ENCODE measurements at places on chromosomes 11 and 22.

GRCh38 chr11:104907521-104908185, 9.4 kb upstream of the CASP12 start:
- no peak for DNase-seq

DNA sequence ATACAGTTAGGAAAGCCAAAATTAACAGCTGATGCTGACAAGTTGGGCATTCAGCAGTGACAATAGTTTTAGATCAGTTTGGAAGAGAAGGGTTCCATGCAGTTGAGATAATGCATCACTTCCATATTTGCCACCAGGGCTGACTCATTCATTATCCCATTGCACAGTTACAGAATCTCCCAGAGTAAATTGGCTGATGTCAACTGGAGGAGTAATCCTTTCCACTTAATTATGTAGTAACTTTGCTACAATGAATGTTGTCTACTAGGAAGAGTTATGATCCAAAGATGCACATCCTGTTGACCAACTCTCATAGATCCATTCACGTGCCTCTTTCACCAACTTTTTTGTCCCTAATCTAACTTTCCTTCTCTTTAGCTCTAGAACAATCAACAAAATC, 123.3 kb upstream of the LUZP2 start:
- DNase-seq, result no peak

GRCh38 chr22:42078469-42079318, 806 bp upstream of the SMDT1 start:
- no peak for DNase-seq

- no peak for DNase-seq
Observed at GRCh38 chr11:134366254-134366653, 34.5 kb downstream of the GLB1L2 start.

DNA sequence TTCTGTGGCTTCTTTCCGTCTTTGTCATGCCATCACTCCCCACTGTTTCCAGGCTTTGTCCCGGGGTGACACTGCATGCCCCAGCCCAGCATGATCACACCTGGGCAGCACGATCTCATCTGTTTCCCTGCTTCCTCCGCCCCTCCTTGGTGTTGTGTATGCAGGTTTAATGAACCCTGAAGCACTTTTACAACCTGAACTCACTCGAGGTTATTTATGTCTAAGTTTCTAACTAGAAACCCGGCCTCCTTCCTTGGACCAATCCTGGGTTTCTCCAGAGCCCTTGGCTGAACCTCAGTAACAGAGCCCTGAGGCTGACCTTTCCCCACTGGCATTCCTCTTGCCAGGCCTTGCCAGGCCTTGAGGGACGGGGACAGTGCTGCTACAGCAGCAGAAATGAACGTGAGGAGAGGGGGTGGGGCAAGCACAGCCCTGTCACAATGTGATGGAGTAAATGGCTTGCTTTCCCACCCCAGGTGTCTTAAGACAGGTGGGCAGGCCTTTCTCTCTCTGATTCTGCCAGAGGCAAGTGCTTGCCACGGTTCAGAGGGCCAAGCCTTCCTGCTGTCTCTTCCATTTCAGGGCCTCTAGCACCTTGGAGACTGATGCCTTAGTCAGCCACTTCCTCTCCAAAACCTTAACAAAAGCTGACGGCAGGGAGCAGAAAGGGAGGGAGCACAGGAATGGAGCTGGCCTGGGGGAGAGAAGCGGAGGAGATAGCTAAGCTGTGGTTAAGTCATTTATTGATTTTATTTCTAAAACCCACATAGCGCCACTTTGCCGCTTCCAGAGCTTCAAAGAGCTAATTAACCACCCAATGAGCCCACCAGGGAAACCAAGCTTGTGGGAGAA, 3.1 kb upstream of the PYGM start:
- no peak for DNase-seq

DNA sequence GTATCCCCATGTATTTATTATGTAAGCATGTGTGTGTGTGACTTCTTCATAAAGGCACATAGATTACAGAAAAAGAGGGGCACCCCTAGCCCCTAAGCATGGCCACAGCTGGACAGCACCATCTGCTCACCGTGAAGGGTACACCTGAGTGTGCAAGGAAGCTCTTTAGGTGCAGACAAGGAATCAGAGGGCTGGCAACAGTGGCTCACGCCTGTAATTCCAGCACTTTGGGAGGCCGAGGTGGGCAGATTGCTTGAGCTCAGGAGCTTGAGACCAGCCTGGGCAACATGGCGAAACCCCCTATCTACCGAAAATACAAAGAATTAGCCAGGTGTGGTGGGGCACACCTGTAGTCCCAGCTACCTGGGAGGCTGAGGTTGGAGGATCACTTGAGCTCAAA, 56.3 kb downstream of the DGCR2 start:
- DNase-seq, result no peak

DNA sequence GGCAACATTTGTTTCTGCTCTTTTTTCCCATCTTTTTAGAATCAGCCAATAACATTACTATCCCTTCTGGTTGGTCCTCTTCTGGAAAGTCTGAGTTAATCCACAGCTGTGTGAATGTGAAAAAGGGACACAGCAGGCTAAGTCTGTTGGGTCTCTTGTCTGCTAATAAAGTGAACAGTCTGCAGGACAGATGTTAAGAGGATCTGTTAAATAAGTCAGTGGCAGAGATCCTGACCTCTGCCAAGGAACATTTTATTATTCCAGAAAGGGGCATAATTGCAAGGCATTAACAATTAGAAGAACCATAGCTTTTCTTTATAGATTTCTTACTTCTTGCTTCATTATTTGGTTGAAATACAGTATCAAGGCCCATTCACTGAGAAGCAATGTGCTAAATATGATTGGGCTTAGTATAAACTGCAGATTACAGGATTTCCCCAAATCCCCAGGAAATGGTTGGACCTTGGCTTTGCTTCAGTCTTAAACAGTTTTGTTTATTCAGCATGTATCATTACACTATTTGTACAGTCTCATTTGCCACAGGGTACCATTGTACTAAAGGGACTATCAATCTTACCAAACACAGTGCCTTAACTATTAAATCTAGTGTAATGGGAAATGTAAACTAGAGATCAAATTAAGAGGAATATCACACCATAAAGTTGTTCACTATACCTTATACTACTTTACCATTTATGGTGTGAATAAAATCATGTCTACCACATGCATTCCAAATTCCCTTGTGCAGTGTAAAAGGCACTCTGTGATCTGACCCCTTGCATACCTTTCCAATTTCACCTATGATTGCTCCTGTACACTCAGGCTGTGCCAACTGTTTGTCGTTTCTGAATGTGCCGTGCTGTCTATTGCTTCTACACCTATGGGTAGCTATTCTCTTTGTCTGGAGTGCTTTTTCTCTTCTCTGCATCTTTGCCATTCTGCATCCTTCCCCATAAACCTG, 274.0 kb downstream of the SOX6 start:
- DNase-seq, result no peak

- DNase-seq, result no peak
Observed at GRCh38 chr11:44597358-44598012, 32.0 kb downstream of the CD82 start.

- DNase-seq, result no peak
Observed at GRCh38 chr22:49915610-49916009, 2.6 kb downstream of the ALG12 start.

DNA sequence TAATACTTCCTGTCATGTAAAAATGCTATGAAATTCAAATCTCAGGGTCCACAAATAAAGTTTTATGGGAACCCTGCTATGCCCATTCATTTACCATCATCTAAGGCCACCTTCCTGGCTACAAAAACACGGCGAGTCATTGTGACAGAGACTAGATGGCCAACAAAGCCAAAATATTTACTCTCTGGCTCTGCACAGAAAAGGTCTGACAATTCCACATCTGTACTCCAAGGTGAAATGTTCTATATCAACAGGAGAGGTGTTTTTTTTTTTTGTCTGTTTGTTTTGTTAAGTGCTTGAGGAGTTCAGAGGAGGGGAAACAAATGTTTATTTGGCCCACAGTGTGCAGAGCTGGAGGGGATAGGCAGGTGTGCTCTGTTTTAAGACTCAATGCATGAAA, 18.6 kb upstream of the TMA7B start:
- no peak for DNase-seq

GRCh38 chr11:108871152-108871551, 206.3 kb downstream of the DDX10 start:
- DNase-seq, result no peak

GRCh38 chr22:28730179-28730578, 11.4 kb downstream of the CHEK2 start:
- peak; percentile 16 for DNase-seq

DNA sequence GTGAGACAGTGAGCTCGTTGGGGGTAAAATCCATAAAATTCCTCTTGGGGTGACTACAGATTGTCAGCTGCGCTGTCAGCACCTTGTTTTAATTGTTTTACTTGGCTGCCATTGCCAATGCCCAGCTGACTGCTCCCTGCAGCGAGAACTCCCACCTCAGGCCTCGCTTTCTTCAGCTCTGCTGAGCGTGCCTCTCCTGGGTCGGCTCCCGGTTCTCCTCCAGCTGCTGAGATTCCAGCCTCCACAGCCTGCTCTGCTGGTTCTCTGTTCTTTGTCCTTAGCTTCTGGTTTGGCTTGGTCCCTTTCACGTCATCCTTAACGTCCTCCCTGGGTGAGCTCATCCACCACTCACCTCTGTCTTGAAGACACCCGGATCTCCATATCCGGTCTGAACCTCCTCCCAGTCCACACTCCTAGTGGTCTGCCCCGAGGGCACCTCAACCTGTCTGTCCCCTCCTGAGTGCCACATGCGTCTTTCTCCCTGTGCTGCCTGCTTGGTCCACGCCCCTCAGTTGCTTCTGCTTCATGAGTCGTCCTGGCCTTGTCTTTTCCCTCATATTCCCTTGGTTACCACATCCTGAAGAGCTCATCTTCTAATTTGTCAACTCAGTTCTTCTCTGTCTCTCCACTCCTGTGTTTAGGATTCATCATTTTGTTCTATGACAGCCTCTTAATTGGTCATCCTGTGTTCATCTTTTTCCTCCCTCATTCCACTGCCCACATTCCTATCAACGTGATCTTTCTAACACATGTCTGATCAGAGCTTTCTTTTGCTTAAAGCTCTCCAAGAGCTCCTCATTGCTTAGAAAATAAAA, 35.6 kb downstream of the BMAL1 start:
- DNase-seq, result no peak

GRCh38 chr11:129268371-129268770, 76.2 kb upstream of the ARHGAP32 start:
- no peak for DNase-seq

GRCh38 chr11:67640021-67640757, 626 bp upstream of the TBX10 start:
- DNase-seq, result no peak

- no peak for DNase-seq
Observed at GRCh38 chr11:123132881-123133280, 62.2 kb downstream of the CLMP start.

DNA sequence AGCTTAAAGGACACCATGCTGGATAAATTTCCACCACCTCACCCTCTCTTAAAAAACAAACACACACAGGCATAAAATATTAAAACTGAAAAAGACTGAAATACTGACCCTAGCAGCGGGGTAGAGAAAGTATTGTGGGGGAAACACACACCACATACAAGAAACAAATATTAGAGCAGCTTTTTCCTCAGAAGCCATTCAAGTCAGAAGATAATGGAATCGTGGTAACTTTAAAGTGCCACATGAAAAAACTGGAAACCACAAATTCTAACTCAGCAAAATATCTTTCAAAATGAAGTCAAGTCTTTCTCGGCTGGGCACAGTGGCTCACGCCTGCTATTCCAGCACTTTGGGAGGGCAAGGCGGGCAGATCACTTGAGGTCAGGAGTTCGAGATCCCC, 223.2 kb downstream of the DYNC2H1 start:
- DNase-seq, result no peak

- DNase-seq, result no peak
Observed at GRCh38 chr11:35420371-35420770, 1.0 kb upstream of the SLC1A2 start.

GRCh38 chr11:26470992-26471391, 101.1 kb downstream of the MUC15 start:
- no peak for DNase-seq

DNA sequence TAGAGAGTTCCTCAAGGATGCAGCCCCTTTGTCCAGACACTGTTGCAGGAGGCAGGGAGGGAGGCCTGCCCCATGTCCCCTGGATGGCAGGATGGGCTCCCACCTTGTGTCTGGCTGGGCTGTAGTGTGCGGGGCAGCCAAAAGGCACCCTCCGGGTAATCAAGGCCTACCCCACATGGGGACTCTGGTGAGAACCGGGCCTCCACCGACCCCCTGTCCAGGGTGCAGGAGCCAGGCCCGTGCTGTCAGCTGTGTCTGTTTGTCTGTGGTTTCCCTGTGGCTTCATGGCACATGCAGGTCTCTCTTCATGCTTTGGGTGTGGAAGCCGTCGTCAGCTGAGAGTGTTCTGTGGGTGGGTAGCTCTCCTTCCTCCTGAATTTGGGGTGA, 1240.9 kb downstream of the BRD1 start:
- no peak for DNase-seq

DNA sequence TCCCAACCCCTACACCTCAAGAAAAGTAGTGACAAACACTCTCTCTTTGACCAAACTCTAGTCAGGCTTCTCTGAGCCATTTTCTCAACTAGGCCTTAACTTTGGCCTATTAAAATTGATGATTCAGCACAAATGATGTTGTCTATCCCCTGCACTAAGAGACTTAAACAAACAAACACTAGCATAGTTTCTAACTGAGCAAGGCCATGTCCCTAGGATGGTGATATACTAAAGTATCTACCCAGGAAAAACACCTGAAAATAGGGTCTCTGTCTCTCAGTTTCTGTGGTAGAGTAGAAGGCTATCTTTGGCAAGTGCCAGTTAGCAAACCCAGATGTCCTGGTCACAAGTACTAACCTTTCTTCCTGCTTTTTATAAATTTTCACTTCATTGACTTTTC, 219.7 kb upstream of the ANO3 start:
- no peak for DNase-seq

DNA sequence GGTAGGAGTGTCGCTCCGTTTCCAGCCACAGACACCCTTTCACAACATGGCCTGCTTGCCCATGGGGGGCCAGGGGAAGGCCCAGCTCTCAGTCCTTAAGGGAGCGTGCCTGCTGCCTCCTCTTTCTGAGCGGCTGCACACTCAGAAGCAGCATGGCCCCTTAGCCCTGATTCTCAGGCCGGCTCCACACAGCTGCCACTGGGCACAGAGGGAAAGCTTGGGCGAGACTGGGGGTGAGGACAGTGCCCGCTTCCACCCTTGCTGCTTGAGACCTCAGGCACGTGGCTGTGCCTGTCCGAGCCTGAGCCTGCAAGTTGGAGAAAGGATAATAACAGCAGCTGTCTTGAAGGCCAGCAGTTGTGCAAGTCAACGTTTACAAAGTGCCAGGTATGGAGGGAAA, 416.3 kb downstream of the SHANK2 start:
- DNase-seq, result no peak

DNA sequence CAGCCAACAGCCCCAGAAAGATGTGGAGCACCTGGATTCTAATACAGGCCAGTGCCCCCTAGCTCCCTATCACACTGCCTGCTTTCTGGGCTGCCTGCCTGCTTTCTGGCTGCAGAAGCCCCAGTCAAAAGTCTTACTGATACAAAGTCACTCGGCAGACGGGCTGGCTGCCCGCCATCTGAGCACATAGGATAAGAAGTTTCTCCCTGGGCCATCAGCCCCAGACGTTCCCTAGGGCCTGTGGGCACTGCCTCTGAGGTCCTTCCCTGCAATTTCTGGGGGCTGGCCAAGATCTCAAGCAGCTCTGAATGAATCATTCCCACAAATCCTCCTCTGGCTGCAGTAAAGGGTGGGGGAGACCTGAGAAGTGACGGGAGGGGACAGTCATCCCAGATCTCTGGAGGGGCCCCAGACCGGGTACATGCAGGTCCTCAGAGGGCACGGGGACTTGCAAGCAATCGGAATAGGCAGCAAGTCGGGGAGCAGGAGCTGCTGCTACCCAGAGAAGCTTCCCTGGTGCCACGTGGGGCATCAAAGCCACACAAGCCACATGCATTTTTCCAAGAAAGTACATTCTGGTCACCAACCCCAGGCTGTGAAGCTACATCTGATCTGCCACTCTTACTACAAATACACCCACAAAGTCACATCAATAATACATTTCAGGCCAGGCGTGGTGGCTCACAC, 4.7 kb downstream of the TPST2 start:
- DNase-seq, result no peak

All from inflammatory macrophage treated with lipopolysaccharide for 1 hour (primary cell).